ENCODE measurements at places on chromosomes 2 and 18.

- no peak for DNase-seq
Measured at GRCh38 chr18:36697905-36698304, 130.9 kb downstream of the TPGS2 start.

GRCh38 chr2:240425236-240425615 is 10.2 kb upstream of the GPC1 start:
- DNase-seq, result no peak

DNA sequence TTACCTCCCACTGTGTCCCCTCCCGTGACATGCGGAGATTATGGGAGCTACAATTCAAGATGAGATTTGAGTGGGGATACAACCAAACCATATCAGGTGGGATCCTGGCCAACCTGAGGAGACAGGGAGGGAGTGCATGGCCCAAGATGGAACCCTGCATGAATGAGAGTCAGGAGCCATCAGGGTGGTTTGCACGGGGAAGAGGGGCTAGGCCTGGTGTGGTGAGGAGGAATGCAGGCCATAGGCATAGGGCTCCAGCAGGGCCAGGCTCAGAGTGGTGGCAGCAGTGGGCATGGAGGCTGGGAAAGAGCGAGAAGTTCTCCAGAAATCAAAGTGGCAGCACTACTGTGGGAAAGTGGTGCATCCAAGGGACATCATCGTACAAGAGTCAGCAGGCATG is 74.0 kb upstream of the BCL2L11 start:
- no peak for DNase-seq

DNA sequence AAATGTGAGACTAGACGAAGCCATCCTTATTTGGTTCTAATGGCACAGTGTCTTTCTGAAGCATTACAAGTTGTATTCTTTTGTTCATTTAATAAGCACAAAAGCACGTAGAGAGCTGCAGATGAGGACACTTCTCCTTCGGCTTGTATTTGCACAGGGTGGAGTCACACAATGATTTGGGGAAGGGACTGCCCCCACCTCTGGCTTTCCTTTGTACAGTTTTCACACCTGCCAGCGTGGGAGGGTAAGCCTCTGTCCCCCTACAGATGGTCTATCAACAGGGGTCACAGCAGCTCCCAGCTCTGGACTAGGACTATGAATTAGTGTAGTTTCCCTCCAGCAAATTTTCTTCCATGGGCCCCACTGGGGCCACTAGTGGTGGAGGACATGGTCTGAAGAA is 108.2 kb upstream of the KLHL14 start:
- DNase-seq, result no peak

DNA sequence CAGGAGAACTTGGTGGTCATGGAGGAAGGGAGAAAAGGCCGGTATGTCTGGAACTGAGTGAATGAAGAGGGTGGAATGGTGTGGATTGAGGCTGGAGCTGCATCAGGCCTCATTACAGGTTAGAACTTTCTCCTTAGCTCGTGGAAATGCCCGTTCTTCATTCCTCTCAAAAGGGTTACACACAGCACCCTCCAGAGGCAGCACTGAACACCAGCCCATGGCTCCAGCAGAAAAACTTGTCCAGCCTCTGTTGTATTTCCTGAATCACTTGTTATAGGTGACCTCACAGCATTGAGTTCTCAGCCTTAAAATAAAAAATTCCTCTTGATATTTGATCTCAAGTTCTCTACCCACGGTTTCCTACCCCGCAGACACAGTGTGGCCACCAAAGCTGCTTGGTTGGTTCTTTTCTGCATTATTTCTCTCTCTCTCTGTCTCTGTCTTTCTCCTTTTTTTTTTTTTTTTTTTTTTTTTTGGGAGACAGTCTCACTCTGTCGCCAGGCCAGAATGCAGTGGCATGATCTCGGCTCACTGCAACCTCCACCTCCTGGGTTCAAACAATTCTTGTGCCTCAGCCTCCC is 89.6 kb downstream of the ITGB1BP1 start:
- peak; percentile 15 for DNase-seq

DNA sequence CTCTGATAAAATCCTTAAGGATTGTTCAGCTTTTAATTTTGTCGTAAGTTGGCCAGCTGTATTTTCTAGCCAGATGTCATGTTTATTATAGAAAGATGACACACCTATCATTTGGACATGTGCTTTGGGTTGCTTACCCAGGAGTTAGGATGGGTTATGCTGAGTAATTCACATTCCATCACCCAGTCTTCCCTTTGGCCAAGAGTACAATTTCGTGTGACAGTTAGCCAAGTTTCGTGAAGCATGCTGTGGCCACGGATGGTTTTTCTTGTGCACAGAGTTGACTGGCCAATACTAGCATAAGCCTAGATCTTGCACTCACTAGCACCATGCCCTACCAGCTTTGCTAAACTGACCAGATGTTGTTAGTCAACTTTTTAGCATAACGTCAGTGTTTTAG is 5.8 kb downstream of the MAPRE3 start:
- no peak for DNase-seq

DNA sequence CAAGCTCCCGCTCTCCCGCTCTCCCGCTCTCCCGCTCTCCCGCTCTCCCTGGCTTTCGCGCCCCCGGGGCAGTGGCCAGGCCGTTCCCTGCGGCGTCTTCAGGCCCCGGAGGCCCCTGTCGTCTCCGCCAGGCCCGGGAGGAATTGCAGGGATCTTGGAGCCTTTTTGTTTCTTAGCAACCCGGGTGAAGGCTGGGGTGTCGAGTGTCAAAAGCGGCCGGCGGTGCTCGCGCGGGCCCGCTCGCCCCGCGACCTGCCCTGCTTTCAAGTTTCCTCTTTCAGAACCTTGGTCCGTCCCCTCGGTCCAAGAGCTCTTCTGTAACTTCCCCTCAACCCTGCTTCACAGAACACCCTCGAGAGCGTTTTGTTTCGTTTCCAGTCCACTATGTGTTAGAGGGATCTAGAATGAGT is 1.4 kb downstream of the RNF138 start:
- peak; percentile 76 for DNase-seq

- DNase-seq, result no peak
Measured at GRCh38 chr2:129334128-129334527, 645.3 kb upstream of the RAB6C start.

GRCh38 chr18:49672853-49673252 is 111.0 kb downstream of the LIPG start:
- no peak for DNase-seq

GRCh38 chr18:48975817-48976649 is 25.3 kb upstream of the SMAD7 start:
- peak; percentile 78 for DNase-seq

GRCh38 chr2:32714521-32714920 is 86.7 kb downstream of the TTC27 start:
- no peak for DNase-seq

GRCh38 chr2:70743677-70744076 is 24.3 kb downstream of the ADD2 start:
- DNase-seq, result no peak

DNA sequence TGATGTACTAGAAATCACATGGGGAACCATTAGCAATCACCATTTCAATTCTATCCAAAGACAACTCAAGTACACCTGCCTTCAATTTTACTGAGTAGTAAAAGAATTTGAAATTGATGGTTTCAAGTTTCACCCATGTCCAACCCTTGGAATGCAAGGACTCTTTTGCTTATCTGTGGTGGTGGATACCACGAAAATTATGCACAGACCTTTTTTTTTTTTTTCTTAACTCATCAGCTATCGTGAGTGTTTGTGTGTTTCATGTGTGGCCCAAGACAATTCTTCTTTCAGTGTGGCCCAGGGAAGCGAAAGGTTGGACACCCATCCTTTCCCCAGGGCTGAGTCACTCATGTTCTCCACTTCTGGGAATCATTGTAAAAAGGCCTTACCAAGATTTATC is 23.1 kb downstream of the ID2 start:
- no peak for DNase-seq

DNA sequence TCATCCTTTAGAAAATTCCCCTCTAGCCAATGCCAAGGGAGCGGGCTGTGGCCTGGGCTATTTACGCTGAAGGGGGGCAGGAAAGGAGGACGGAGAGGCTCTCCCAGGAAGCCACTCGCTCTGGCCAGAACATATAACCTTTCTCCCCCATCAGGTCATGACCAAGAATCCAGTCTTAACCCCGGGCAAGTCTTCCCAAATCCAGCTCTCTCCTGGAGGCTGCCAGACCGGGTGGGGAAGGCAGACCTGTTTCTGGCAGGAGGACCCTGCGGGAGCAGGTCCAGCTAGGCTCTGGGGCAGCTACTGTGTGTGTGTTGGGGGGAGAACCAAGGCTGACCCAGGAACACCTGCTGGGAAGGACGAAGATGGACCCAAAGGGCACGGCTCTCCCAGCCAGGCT is 13.4 kb upstream of the SEMA4C start:
- no peak for DNase-seq

- DNase-seq, result no peak
Measured at GRCh38 chr2:198890490-198890889, 567.2 kb downstream of the SATB2 start.

GRCh38 chr18:63025251-63026090 is 294.1 kb downstream of the BCL2 start:
- DNase-seq, result no peak

DNA sequence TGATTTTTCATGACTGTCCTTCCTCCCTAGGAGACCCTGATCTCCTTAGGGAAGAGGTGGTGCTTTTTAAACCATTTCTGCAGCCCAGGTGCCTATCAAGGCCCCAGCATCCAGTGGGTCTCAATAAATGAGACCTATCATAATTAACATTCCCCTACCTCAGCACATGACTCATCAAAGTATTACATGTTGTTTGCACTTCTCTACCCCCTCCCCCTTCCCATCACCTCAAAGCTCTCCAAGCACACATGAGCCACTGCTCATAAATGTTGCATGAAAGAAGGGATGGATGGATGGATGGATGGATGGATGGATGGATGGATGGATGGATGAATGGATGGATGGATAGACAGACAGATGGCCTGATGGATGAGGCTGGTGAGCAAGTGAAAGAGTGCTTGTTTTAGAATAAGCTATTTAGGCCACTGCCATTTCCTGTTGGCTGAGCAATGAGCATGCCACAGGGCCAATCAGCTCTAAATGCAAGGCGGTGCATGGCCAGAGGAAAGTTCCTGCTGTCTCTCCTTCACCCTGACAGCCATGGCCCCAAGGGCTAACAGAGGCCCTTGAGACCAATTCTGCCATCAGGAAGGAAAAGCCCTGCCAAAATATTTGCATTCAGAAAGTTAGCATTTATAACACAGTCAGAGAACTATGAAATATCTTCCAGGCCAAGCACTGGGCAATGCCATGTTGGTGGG is 20.9 kb upstream of the STEAP3 start:
- no peak for DNase-seq

GRCh38 chr2:158817588-158817987 is 22.5 kb downstream of the DAPL1 start:
- no peak for DNase-seq

- no peak for DNase-seq
Measured at GRCh38 chr2:8527031-8527430, 154.8 kb upstream of the ID2 start.

DNA sequence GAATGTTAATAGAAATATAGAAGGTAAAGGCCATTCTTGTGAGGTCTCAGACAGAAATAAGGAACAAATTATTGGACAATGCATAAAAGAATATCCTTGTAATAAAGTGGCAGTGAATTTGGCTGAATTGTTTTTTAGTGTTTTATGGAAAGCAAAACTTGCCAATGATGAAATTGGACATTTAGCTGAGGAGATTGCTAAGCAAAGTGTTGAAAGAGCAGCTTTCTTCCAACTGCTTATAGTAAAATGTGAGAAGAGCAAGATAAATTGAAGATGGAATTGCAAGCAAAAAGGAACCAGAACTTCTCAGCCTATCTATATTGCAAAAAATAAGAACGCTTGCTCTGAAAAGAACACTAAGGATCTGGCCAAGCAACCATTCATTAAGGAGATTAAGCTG is 245.7 kb downstream of the MREG start:
- no peak for DNase-seq

DNA sequence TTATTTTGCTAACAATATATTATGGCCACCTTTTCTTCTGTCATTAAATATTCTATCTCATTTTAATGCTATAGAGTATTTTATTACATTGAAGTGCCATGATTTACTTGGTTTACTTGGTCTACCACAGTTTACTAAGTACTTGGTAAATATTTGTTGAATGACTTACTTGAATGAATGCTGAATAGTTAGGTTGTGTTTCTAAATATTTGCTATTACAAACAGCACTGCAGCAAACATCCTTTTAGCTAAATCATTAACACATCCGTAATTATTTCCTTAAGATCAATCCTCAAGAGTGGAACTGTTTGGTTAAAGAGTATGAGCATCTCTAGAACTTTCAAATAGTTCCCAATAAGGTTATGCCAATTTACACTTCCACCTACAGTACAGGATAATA is 318.7 kb downstream of the MYCN start:
- DNase-seq, result no peak

GRCh38 chr2:239394346-239394945 is 6.4 kb downstream of the HDAC4 start:
- no peak for DNase-seq

GRCh38 chr18:56066524-56067213 is 478.7 kb upstream of the TCF4 start:
- no peak for DNase-seq

DNA sequence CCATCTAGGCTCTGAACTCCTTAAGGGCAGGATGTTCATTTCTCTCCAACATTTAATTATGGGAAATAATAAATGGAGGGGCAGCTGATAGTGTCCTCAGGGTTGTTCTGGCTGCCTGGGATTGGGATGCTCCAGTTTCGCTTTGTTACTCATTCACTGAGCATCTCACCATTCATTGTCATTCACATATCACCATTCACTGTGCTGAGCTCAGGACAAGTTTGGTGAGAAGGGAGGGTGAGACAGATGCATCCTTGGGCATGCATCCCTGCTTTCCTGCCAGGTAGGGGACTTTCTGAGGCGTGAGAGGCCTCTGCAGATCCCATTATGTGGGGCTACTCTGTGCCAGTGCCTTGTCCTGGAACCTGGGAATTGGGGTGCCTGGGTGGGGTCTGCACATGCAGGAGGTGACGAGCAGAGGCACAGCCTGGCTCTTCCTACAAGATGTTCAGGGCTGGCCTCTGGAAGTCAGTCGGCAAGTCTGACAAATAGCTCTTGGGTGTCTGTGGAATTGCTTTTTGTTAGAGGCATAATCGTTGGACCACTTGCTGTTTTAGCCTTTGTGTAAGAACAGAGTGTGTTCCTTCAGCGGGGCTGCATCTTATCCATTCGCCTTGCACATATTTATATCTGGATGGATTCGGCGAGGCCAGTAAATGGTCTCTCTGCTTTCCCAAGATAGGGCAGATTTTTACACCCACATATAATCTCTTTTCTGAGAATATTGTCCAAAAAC is 323.2 kb upstream of the THSD7B start:
- DNase-seq, result no peak
